ENCODE measurements at places on chromosomes 2 and 18.

DNA sequence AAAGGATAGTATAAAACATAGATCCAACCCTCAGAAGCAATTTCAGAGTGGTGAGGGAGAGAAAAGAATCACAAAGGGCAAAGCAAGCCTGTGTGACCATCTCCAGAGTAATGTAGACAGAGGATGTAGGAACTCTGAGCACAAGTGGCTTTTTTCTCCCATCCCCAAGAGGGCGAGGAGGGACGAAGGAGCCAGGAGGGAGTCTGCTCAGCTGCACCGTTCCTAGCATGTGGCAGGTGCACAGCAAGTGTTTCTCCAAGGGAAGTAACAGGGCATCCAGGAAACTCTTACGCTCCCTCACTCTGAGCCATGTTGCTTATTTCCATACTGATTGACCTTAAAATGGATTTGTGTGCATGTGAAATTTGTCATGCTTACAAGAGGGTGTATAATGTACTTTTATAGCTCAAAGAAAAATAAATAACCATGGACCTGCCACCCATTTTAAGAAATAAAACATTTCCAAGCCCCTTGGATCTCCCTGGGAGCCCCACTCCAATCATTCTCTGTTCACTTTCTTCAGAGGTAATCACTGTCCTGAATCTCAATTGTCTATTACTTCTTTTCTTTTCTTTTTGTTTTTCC lies 37.8 kb upstream of the SEC11C start:
- no peak for DNase-seq

GRCh38 chr2:45654250-45654649 lies 2.8 kb downstream of the PRKCE start:
- DNase-seq = no peak

DNA sequence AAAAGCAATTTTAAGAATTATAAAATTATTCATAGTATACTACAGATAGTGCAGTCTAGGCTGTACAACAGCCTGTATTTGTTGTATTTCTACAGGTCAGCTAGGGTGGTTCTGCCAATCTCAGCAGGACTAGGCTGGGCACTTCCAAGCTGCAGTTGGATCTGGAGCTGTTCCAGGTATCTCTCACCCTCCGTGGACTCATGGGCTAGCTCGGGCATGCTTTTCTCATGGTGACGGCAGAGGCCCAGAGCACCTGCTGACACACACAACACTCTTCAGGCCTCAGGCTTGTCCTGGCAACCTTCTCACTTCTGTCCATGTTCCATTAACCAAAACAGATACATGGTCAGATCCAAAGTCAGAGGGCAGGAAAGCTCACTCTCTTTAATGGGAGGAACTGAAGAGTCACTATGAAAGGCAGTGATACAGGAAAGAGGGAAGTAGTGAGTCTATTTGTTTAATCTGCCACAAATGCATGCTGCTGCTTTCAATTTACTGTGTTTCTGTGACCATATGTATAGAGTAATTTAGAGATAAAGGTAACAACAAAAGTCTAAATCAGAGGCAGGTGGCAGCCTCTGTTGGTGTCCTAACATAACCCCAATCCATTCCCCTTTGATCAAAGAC lies 462.4 kb upstream of the ACVR2A start:
- no peak for DNase-seq

- peak; percentile 41 for DNase-seq
These were observed 7.0 kb upstream of the EPG5 start for GRCh38 chr18:45974088-45974536.

- DNase-seq = no peak
These were observed 76.4 kb downstream of the RHOB start for GRCh38 chr2:20523073-20523798.

DNA sequence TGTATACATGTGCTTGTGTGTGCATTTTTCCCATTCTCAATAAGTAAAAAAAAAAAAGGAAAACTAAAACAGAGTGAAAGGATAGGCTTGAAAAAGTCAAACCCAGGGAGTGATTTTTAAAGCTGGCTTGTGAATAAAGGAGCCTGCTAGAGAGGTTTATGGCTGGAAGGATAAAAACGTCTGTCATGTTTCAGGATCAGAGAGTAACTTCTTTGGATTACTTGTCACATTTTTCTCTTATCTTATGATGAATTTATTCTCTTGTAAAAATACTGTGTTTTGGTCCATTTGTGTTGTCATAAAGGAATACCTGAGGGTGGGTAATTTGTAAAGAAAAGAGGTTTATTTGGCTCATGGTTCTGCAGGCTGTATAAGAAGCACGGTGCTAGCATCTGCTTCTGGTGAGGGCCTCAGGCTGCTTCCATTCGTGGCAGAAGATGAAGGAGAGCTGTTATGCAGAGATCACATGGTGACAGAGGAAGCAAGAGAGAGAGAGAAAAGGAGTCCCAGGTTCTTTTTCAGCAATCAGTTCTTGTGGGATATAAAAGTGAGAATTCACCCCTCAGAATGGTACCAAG lies 89.1 kb downstream of the OSBPL6 start:
- no peak for DNase-seq

DNA sequence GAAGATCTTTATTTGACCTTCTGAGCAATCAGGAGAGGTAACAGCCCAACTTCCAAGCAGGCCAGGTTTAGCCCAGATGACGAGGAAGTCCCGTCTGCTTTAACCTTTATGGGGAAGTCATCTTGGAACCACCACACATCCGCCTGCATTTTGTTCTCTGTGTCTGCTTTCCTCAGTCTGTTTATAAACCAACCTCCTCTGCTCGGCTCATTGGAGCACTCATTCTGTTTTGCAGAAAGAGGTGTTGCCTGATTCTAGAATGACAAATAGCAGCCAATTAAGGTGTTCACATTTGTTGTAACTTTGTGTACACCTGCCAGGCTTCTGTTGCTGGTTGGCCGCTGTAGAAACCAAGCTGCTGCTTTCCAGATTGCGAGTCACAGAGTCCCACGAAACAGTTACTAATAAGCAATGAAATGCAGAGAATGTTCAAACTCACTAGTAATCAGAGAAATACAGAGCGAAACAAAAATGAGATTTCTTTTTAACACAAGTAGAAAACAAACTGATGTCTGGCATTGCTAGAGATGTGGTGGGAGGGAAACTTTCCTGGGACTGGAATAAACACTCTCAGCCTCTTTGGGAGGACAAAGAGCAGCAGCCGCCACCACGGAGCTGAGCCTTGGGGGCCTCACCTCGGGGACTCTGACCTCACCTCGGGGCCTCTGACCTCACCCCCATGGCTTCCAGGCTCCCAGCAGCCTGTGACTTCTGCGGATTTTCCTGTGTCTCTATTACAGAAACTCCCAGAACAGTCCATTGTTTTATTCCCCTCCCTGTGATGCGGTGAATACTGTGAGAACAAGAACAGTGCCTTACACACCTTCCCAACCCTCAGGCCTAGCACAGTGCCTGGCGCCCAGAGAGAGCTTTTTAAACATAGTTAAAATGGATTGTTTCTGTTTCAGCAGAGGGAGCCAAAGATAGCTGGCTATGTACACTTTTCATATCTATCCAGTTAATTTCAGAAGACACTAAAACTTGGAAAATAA lies 64.0 kb downstream of the MBP start:
- peak; percentile 14 for DNase-seq

GRCh38 chr18:6055711-6056110 lies 160.4 kb upstream of the TMEM200C start:
- DNase-seq = no peak

- no peak for DNase-seq
These were observed 147.2 kb upstream of the HNMT start for GRCh38 chr2:137817058-137817457.

DNA sequence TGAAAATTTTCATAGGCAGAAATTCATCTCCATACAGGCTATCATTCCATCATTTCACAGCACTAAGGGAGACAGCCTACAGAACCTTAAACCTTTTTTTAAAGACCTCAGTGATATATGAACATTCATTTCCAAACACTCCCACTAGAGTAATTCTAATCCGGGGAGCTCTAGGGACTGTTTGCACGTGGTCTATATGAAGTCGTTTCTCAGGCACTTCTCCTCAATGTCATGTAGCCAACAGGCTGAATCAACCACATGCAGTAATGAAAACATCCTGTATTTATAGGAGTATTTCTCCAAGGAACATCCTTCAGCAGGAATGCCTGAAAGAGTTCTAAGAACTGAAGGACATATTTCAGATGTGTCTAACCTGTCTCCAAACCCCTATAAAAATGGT lies 97.3 kb upstream of the CREB1 start:
- DNase-seq = no peak

GRCh38 chr18:22340331-22340730 lies 77.4 kb downstream of the CTAGE1 start:
- no peak for DNase-seq

DNA sequence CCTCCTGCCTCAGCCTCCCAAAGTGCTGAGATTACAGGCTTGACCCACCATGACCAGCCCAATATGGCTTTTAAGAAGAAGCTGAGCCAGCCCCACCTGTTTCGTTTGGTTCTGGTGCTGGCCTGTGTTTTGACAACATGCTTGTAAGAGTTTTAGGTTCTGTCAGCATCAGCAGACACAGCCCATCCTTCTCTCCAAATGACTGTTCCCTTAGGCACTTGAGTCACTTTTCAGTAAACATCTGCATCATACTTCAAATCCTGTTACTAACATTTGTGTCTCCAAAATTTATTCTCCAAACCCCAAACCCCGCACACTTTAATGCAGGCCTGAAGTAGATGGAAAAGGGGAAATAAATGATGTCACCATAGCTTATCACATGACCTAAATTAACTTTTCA lies 1118.5 kb downstream of the TSN start:
- DNase-seq = no peak

GRCh38 chr2:225074366-225074765 lies 32.1 kb upstream of the DOCK10 start:
- no peak for DNase-seq

- no peak for DNase-seq
These were observed 7.8 kb upstream of the PPP1R1C start for GRCh38 chr2:181977661-181978350.

DNA sequence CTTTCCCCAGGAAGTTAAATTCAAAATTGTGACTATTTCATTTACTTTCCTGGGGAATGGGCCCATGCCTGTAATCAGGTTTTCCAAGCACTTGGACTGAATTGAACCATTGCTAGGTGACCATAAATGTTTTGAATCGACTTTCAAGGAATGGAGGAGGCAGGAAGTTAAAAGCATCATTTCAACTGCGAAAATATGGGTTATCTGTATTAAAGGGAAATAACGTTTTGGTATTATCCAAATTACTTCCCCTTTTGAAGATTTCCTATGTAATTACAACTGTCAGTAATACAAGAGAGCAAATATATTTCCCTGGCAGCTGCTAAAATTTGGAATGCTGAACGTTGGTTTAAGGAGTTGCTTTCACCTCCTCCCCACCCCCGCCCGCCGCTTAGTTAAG lies 19.0 kb downstream of the PNO1 start:
- DNase-seq = no peak

GRCh38 chr2:46954951-46955571 lies 39.5 kb upstream of the MCFD2 start:
- DNase-seq = no peak

DNA sequence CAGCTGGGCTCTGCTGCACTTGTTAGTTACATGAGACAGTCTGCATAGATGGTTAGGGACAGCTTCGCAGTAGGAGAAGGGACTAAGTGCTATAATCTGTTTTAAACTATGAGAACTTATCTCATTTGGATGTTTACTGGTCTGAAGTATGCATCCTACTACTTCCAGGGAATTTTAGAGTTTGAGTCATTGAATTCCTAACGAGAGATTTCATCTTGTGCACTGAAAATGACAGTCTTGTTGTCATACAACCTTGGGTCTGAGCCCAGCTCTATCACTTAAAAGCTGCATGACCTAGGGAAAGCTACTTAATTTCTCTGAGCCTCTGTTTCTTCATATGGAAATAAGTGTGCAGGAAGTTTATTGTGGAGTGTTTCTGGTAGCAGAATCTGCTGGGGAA lies 78.4 kb downstream of the TRIM43 start:
- DNase-seq = no peak

GRCh38 chr2:62705859-62706720 lies 577 bp downstream of the EHBP1 start:
- DNase-seq = no peak

GRCh38 chr2:17135619-17136018 lies 382.6 kb downstream of the RAD51AP2 start:
- no peak for DNase-seq

DNA sequence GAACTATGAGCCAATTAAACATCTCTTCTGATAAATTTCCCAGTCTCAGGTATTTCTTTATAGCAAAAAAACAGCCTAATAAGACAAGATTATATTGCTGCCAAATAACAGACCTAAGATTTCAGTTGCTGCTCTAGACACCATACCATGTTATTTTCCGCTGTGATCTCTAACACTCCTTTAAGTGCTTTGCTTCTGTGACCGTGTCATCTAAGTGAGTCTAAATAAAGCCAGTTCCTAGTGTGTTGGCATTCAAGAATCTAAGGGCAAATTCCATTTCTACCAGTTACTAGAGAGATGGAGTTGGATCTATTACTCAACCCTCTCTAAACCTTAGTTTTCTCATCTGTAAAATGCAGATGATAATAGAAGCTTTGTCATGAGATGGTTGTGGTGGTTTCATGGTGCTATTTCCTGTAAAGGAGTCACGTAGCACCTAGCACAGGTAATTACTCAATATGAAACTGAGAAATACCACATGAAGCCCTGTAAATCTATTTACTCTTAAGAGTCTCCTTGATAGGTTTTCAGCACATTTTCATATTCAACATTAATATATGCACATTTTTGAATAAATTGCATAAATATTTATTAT lies 40.5 kb downstream of the SPHKAP start:
- DNase-seq = no peak

GRCh38 chr2:64201151-64201550 lies 56.9 kb upstream of the PELI1 start:
- DNase-seq = no peak

DNA sequence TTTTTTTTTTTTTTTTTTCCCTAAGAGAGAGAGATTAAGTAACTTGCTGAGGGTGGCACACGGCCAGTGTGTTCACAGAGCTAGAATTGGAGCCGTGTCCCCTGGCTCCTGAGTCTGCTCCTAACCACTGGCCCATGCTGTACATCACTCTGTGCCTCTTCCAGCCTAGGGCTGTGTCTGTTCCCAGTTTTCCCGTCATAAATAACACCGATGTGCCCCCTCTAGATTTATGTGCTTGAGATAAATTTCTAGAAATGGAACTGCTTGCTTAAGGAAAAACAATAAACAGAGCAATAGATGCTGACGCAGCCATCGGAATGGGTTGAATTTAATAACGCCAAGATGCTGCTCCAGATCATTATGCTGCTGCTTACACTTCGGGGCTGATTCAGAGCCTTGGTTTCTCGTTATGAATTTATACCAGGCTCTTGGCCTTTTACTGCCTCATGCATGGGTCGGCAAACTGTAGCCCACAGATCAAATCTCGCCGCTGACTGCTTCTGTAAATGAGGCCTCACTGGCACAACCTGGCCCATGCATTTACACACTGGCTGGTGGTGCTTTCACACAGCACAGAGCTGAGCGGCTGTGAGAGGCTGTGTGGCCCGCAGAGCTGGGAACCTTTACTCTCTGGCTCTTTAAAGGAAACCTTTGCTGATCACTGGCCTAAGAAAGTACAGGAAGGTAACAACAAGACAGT lies 58.1 kb downstream of the NDUFA10 start:
- no peak for DNase-seq
